Activated CD4-positive, alpha-beta T cell treated with anti-CD3 and anti-CD28 coated beads, Interleukin-2, amount 50 U/mL, for 48 hours (primary cell): ENCODE measurements at places on chromosomes 1 and 21.

DNA sequence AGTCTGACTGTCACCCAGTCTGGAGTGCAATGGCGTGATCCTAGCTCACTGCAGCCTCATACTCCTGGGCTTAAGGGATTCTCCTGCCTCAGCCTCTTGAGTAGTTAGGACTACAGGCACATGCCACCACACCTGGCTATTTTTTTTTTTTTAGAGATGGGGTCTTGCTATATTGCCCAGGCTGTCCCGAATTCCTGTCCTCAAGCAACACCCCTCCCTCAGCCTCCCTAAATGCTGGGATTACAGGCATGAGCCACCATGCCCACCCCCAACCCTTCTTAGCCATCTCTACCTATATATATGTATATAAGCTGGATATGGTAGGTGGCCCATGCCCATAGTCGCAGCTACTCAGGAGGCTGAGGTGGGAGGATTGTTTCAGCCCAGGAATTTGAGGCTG lies 13.4 kb upstream of the SLC25A44 start:
- no peak for DNase-seq

- DNase-seq: no peak
Observed at GRCh38 chr1:230272557-230272956, 153.6 kb downstream of the PGBD5 start.

GRCh38 chr1:235291599-235292091 lies 36.3 kb downstream of the ARID4B start:
- no peak for DNase-seq

- no peak for DNase-seq
Observed at GRCh38 chr1:48741380-48741779, 35.3 kb downstream of the BEND5 start.

DNA sequence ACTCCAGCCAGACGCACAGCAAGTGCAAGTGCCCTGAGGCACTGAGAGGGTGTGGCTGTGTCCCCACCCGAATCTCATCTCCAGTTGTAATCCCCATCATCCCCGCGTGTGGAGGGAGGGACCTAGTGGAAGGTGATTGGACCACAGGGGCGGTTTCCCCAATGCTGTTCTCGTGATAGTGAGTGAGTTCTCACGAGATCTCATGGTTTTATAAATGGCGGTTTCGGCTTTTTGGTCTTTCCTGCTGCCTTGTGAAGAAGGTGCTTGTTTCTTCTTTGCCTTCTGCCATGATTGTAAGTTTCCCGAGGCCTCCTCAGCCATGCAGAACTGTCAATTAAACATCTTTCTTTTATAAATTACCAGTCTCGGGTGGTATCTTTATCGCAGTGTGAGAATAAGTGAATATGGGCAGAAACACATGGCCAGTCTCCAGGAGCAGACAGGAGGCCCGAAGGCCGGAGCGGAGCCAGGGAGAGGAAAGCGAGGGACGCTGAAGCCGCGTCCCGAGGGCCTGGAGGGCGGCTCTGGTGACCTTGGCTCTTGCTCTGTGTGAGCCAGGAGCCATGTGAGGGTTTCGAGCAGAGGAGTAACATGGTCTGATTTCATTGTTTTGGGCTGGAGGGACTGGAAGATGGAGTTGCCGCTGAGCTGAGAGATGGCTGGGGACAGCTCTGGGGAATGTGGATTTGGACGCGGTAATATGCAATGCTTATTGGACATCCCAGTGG lies 76.0 kb upstream of the C1orf174 start:
- DNase-seq: no peak

DNA sequence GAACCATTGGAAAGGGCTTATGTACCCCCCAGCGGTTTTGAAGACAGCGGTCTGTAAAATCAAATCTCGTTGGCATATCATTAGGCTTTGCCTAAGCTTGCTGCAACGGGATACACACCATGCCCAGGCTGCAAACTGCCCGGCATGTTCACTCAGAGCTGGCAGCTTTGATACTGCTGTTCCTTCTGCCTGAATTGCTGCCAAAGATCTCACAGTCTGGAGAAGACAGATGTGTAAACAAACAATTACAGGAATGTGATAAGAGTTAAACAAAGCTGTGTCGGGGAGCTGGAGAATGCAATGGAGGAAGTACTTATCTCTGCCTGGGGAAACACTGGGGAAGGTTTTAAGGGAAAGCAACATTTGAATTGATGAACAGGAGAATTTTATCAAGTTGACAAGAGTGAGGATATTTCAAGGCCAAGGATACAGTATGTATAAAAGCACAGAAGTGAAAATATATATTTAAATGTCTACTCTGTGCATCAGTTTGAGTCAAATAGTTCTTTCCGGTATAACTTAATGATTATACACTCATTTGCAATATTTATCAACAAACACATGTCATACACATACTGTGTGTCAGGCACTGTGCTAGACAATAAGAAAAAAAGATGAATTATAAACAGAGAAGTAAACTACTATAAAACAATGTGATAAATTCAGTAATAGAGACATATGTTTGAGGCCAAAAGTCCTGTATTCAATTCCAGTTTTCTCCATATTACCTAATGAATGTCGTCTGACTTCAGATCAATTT lies 29.9 kb downstream of the CHML start:
- no peak for DNase-seq

DNA sequence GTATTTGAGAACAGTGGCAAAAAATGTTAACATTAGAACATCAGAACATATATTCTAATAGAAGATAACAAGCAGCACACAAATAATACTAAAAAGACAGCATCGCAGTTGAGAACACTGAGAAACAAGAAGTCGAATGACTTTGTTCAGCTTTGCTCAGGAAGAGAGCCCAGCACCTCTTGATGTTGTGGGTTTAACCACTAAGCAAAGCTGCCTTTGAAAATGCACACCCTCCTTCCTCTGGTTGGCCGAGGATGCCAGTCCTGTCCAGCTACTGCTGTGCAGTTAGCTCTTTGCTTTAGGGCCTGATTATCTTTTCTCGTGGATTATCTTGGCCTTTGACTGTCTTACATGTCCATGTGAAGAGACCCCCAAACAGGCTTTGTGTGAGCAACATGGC lies 60.5 kb downstream of the SPATA46 start:
- no peak for DNase-seq

- DNase-seq: no peak
Observed at GRCh38 chr1:32960342-32960741, 4.3 kb downstream of the RNF19B start.

DNA sequence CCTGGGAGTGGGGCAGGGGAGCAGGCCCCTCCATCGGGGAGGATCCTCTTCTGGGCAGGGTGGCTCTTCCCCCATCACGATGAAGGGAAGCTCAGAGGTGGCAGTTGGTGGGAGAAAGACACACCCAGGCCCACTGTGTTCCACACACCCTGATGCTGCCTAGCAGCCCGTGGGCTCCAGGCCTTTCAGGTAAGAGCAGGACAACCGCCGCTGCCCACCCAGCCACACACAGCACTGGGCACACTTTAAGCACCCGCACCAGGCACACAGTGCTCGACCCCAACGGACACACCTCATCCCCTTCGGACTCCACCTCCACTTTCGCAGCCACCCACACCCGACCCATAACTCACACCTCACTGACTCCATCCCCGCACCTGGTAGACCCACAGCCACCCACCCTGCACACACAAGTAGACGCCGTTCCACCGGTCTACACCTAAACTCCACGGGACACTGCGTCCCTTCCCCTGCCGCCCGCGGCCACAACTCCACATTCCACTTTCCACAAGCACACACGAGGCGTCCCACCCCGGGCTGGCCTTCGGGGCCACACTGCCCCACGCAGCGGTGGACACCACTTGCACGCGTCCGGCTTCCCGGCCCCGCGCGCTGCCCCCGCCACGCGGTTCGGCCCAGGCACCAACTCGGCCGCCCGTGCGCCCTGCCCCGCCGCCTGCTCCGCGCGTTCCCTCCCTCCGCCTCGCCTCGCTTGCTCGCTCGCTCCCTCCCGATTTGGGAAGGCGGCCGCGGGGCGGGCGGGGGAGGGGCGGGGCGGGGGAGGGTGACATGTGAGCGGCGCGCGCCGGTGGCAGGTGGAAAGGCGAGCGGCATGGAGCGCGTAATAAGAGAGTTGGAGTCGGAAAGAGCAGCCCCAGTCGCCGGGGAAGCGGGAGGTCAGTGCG lies at the start of gene KCNQ4:
Gene KCNQ4, plus strand, starts transcription at position 787 of the 905 bp plus-strand sequence. CDS start 307 bp downstream, outside the sequence.
- DNase-seq: peak; percentile 31

DNA sequence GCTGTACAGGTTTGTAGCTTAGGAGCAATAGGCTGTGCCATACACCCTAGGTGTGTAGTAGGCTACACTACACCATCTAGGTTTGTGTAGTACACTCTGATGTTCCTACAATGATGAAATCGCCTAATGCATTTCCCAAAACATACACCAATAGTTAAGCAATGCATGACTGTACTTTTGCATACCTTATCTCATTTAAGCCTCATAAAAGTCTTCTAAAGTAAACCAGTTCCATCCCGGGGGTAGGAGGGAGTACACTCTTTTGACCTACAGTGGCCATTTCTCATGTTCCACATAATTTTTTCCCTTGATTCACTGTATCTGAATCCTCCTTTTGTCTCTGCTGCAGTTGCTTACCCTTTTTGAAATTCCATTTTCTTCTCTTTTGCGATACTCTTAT lies 12.2 kb downstream of the TRMT13 start:
- DNase-seq: no peak

GRCh38 chr21:45799765-45800338 lies 156.3 kb downstream of the PCBP3 start:
- DNase-seq: no peak

DNA sequence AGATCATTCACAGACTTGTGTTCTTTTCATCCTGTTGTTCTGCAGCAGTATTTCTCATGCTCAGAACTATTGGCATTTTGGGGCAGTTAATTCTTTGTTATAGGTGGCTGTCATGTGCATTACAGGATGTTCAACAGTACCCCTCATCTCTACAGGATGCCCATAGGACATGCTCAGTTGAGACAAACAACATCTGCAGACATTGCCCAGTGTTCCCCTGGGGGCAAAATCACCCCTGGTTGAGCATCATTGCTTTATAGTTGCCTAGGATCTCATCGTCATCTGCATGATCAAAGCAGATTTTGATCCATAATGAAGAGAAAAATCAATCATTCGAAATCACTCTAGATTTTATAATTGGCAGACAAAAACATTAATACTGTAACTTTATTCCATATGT lies 222.5 kb upstream of the CACYBP start:
- DNase-seq: no peak

- no peak for DNase-seq
Observed at GRCh38 chr1:31881688-31882000, 56.5 kb downstream of the PTP4A2 start.

DNA sequence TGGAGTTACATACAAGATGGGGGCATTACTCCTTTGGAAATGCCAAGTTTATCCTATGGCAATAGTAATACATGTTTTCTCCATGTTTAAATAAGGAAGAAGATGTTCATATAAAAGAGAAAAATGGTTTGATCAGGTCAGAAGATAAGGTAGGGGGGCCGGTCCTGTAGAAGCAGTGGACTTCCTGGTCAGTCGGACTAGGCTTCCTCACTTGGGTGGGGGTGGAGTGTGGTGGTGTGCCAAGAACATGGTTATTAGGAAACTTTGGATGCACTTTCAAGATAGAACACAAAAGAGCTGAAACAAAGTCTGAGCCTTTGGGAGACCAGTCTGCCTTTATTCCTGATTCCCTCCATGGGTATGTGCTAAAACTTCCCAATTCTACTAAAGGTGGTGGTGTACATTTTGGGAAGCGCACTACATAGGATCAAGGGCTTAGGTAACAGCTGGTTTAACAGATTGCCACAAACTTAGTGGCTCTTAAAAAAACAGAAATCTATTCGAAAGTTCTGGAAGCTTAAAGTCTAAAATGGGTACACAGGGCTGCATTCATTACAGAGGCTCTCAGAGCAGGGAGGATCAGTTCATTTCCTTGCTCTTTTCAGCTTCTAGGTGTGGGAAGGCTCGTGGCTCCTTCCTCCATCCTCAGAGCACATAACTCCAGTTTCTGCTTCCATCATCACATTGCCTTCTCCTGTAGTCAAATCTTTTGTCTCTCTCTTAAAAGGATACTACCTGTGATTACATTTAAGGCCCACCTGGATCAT lies 64.6 kb downstream of the KDM1A start:
- DNase-seq: no peak

GRCh38 chr1:119101563-119101962 lies 38.9 kb downstream of the WARS2 start:
- no peak for DNase-seq

DNA sequence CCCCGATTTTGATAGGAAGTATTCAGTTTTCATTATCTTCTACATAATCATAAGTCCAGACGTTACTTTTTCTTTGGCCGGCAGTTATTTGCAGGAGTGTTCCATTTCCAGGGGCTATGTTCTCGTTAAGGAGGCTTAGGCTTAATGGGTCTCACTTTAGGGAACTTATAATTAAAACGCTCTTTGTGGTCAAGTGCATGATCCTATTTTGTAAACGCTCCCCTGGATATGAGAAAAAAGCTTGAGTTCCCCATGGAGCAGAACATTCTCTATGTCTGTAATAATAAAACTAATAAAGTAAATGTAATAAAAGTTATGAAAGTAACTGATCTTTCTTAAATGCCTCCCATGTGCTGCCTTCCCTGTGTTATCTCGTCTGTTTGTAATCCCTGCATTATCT lies 48.7 kb upstream of the GPR153 start:
- no peak for DNase-seq

DNA sequence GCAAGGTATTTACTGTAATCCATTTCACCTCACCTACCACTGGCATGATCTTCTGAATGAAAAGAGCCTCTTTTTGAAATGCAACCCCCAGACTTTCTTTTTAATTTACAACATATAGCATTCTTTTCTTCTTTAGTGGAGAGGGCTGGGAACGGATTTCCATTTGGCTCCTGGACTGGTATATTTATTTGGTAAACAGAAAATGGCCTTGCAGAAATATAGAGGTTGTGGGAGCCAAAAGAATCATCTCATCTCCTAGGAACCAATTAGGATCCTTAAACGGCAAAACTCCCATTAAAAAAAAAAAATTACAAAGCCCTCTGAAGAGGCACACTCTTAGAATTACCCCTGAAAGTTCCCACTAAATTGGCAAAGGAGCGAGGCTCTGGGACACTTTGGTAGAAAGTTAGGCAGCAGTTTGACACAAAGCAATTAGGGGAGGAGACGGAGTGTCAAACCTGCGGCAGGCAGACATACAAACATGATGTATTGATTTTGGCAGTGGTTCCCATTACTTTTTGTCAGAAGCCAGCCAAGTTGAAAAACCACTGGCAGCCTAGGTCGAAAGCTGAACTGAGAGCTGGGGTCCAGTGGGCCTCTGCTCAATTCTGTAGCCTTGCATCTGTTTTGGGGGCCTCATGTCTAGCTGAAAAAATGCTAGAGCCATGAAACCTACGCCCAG lies 135.1 kb upstream of the MAGI3 start:
- DNase-seq: no peak

- no peak for DNase-seq
Observed at GRCh38 chr1:44926311-44926781, 60.0 kb downstream of the EIF2B3 start.
